Skeletal muscle tissue (tissue), 5 donors: ENCODE measurements at places on chromosomes 7 and 10. TPM values are rescaled to one million over a fixed set of nuclear protein-coding genes. Genes with fewer than 3 reads are reported as not detected.

The OR6V1 gene
- total RNA-seq = not detected

The ENTPD1 gene
- 8.9 TPM for total RNA-seq

The NOM1 gene
- 17.2 TPM for total RNA-seq

The CRHR2 gene
- under 0.01 TPM for total RNA-seq

The TMEM184A gene
- not detected for total RNA-seq

The PNLIPRP1 gene
- total RNA-seq = not detected

The PRKCQ gene
- total RNA-seq = 14.6 TPM

The HOXA4 gene
- 2.1 TPM for total RNA-seq

The CYP2C18 gene
- not detected for total RNA-seq

The GSTK1 gene
- total RNA-seq = 61.6 TPM

The GRID2IP gene
- not detected for total RNA-seq

The FANK1 gene
- not detected for total RNA-seq

The PNLIPRP3 gene
- total RNA-seq = under 0.01 TPM

The ANKRD30A gene
- total RNA-seq = not detected

The SPDYE2 gene
- not detected for total RNA-seq

The ZC3HAV1L gene
- total RNA-seq = 16.7 TPM

The GRM3 gene
- under 0.01 TPM for total RNA-seq

The GPR85 gene
- total RNA-seq = 1.0 TPM

The CCL24 gene
- total RNA-seq = not detected

The OR2A42 gene
- total RNA-seq = under 0.01 TPM

The LBX1 gene
- 3.1 TPM for total RNA-seq

The FAM180A gene
- total RNA-seq = 0.52 TPM

The AKR1D1 gene
- total RNA-seq = not detected

The GIMAP6 gene
- 15.7 TPM for total RNA-seq

The SSC4D gene
- total RNA-seq = 1.0 TPM

The NPVF gene
- not detected for total RNA-seq

The BICC1 gene
- total RNA-seq = 25.6 TPM

The SPDYE18 gene
- total RNA-seq = not detected

The CHAT gene
- total RNA-seq = not detected

The HSPA12A gene
- 8.4 TPM for total RNA-seq
